ENCODE measurements at places on chromosomes 2 and 18. TPM values are rescaled to one million over a fixed set of nuclear protein-coding genes. Genes with fewer than 3 reads are reported as not detected.

Gene VWA3B
- not detected for total RNA-seq

Gene PFN4
- total RNA-seq: not detected

DNA sequence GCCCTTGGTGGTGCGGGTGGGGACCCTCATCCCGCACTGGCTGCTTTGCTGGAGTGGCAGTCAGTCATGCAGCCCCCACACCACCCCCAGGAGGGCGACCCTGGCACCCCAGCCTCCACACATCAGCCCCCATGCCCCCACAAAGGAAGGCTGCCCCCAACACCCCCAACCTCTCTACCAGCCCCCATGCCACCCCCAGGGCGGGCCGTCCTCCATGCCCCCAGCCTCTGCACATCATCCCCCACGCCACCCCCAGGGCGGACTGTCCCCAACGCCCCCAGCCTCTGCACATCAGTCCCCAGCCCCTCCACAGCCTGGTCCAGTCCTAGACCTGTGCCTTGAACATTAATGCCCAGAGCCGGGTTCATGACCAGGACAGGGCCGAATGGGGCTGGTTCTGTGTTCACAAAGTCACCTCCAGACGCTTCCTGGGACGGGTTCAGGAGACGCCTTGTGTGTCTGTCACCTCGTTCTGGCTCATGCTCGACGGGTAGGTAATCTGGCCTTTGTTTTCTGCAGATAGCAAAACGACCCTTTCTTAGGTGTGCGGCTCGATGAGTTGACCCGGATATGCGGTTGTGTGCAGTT lies 18.4 kb downstream of the D2HGDH start:
- peaks cover 46% of the 10 kb centered on the region for H3K36me3 ChIP-seq
- H3K4me3 ChIP-seq: no peak overlapping the region
- no peak for DNase-seq

Gene TNFAIP6
- not detected for total RNA-seq

- no peaks in the 10 kb centered on the region for H3K4me1 ChIP-seq
- H3K27me3 ChIP-seq: no peaks in the 10 kb centered on the region
- no peak overlapping the region for H3K4me3 ChIP-seq
- H3K27ac ChIP-seq: no peak overlapping the region
- H3K36me3 ChIP-seq: no peaks in the 10 kb centered on the region
These were observed 36.5 kb downstream of the SEMA4F start for GRCh38 chr2:74690571-74690970.

DNA sequence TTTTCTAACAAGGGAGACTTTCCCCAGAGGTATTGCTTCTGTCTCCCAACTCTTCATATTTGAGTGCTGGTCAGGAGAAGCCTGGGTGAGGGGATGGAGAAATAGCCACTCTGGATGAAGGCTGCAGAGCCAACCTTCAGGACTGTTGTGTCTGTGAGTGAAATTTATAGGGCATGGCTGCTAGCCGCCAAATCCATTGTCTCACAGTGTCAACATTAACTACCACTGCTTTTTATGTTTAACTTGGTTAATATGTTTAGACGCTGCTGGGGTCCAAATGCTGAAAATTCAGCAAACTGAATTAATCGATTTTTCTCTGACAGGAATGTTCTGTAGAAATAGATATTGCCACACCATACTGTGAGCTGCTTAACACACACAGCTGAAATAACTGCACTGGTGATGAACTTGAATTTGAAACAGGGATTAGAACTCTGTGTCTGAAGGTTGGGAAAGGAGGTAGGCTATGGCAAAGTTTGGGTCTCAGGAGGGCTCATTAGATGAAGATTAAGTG lies 281.0 kb downstream of the DCC start:
- no peaks in the 10 kb centered on the region for H3K4me1 ChIP-seq
- no peak overlapping the region for H3K27ac ChIP-seq
- DNase-seq: no peak
- H3K4me3 ChIP-seq: no peak overlapping the region

- DNase-seq: no peak
- no peaks in the 10 kb centered on the region for H3K27me3 ChIP-seq
- no peak overlapping the region for H3K4me3 ChIP-seq
- no peaks in the 10 kb centered on the region for H3K4me1 ChIP-seq
- H3K27ac ChIP-seq: no peak overlapping the region
- H3K36me3 ChIP-seq: no peaks in the 10 kb centered on the region
These were observed 191.6 kb downstream of the SEPTIN10 start for GRCh38 chr2:109422071-109422757.

DNA sequence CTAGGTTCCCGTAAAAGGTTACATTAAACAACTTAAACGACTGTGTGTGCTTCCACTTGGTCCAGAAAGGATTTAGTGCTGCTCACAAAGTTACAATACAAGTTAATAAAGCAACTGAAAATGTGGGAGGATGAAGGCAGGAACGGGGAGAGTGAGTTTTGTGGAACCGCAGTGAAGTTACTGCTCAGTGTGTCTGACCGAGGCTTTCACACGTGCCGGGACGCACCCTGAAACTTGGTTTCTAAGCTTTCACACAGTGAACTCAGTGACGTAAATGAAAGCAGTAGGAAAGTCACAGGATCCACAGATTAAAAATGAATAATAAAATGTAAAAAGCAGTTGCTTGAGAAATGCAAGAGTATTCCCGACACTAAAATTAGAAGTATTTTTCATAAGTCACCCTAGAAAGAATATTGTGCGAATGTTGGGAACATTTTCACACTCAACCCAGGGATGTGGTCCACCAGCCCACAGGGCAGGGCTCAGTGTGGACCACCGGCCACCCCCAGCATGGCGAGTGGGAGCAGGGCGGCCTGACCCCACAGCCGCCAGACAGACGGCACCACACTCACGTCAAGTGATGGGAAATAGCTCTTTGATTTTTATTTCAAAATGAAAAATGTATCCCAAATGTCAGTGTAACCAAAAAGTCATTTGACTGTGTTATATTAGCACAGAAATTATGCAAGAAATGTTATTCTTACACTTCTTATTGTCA lies 32.6 kb upstream of the CHMP1B start:
- no peaks in the 10 kb centered on the region for H3K4me1 ChIP-seq
- no peak overlapping the region for H3K27ac ChIP-seq
- H3K27me3 ChIP-seq: no peaks in the 10 kb centered on the region
- no peak for DNase-seq
- H3K4me3 ChIP-seq: no peak overlapping the region

Gene MEP1B
- not detected for total RNA-seq

DNA sequence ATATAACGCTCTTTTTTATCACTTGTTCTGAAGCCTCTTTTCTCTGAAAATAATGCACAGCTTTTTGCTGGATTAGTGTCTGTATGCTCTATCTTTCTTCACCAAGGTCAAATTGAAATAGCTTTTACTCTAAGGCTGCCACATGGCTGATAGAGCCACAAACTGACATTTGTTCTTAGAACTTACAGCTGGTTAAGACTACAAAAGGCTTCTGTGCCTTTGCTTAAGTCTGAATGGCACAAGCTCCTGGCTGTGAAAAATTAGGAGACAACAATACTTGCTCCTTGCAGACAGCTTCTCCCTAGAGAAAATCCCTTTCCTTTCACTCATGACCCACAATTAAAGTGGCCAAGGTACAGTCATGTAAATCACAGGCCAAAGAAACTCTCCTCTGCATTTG lies 515.3 kb downstream of the DSC3 start:
- no peaks in the 10 kb centered on the region for H3K4me1 ChIP-seq
- no peak overlapping the region for H3K27ac ChIP-seq
- DNase-seq: no peak
- H3K36me3 ChIP-seq: no peaks in the 10 kb centered on the region
- no peaks in the 10 kb centered on the region for H3K27me3 ChIP-seq
- H3K4me3 ChIP-seq: no peak overlapping the region

Gene FBXO15
- 1.0 TPM for total RNA-seq

DNA sequence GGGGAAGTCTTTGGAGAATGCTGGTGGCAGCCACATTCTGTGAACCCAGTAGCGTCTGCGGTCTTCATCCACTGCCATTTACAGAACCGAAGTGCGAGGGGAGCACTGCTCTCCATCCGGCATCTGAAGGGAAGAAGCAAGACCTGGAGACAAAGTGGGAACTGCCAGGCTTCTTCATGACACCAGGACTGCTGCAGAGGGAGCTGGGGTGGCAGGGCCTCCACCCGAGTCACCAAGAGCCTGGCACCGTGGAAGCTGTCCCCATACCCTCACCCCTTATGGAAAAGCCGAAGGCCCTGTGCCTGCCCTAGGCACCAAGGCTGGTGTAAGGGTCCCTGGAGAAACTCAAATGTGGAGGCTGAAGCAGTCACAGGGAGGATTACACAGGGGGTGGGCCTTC lies 79.8 kb downstream of the CIB4 start:
- no peak for DNase-seq
- no peaks in the 10 kb centered on the region for H3K36me3 ChIP-seq
- no peak overlapping the region for H3K4me3 ChIP-seq
- peaks cover 52% of the 10 kb centered on the region for H3K27me3 ChIP-seq
- peaks cover 12% of the 10 kb centered on the region for H3K4me1 ChIP-seq

DNA sequence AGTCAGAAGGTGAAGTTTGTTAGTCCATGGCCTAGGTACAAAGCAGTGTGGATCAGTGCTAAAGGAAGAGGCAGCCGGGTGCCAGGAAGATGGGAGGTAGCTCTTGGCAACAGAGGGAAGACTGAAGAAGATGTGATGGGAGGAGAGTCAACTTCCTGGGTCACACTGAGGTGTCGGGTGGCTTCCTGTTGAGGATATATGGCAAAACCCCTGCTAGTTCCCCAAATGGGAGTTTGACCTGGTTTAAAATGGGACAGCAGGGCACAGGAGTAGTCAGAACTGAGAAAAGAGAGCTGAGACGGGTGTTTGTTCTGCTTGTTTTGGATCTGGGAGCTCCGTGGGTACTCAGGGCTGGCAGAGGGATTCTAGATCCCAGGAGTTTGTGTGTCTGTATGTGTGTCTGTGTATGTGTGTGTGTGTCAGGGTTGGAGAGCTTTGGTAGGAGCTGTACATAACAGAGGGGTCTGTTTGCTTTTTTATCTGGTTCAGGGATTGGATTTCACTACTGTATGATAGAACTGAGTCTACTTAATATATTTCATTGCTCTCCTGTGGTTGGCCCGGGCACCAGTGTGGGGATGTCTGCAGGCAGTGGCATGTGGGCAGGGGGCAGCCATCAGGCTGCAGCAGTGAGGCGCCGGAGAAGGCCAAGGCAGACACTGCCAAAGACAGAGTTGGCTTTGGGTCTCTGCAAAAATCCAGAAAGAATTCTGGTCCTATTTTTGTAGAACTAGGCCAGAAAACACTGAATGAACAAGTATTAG lies 17.1 kb downstream of the MXD1 start:
- no peak overlapping the region for H3K4me3 ChIP-seq
- no peaks in the 10 kb centered on the region for H3K27me3 ChIP-seq
- H3K27ac ChIP-seq: no peak overlapping the region
- H3K36me3 ChIP-seq: peaks cover 28% of the 10 kb centered on the region
- no peak for DNase-seq

GRCh38 chr18:273525-273924 lies 5.7 kb upstream of the THOC1 start:
- H3K4me3 ChIP-seq: no peak overlapping the region
- no peaks in the 10 kb centered on the region for H3K36me3 ChIP-seq
- no peak overlapping the region for H3K27ac ChIP-seq
- DNase-seq: no peak

GRCh38 chr2:160062292-160063005 lies at the start of gene PLA2R1:
Gene PLA2R1, minus strand, starts transcription at chr2:160062615. Its CDS starts 212 bp downstream, at chr2:160062403.
- DNase-seq: no peak
- peak within 1 kb of the TSS; percentile 31 for H3K4me3 ChIP-seq
- no peak within 1 kb of the TSS for H3K27ac ChIP-seq
- H3K4me1 ChIP-seq: peaks cover 13% of the 10 kb centered on the region
- H3K27me3 ChIP-seq: peaks cover 48% of the 10 kb centered on the region

All from CD4-positive, alpha-beta T cell (primary cell).